ENCODE measurements at places on chromosomes 3 and 15. TPM values are rescaled to one million over a fixed set of nuclear protein-coding genes. Genes with fewer than 3 reads are reported as not detected.

Gene ANKUB1
- total RNA-seq: not detected

DNA sequence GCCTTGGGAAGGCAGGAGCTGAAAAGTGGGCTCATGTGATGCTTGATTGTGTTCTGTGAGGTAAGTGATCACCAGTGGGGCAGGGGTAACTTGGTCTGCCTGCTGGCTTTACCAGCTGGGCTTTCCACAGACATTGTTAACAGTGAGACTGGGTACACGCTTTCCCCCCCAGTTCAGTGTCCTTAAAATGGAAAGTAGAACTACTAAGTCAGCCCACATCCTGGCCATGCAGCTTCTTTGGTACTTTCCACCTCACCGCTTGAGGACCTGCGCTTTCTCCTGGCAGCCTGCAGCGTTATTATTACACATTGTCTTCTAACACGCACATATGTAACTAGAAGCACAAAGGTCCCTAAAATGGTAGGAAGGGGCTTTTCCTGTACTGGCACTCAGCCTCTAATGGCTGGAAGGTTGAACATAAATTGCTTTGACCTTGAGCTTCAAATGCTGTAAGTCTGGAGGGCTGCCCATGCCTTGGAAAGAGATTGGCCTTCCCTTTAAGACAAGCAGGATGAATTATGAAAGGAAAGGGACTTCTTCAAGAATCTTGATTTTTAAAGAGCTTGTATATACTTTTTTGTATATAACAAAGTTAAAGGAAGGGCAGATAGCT is 216.1 kb upstream of the ROPN1 start:
- no peaks in the 10 kb centered on the region for H3K27me3 ChIP-seq
- H3K27ac ChIP-seq: no peak overlapping the region
- DNase-seq: no peak
- H3K4me3 ChIP-seq: no peak overlapping the region
- no peaks in the 10 kb centered on the region for H3K36me3 ChIP-seq

Gene ANKRD34C
- not detected for total RNA-seq

DNA sequence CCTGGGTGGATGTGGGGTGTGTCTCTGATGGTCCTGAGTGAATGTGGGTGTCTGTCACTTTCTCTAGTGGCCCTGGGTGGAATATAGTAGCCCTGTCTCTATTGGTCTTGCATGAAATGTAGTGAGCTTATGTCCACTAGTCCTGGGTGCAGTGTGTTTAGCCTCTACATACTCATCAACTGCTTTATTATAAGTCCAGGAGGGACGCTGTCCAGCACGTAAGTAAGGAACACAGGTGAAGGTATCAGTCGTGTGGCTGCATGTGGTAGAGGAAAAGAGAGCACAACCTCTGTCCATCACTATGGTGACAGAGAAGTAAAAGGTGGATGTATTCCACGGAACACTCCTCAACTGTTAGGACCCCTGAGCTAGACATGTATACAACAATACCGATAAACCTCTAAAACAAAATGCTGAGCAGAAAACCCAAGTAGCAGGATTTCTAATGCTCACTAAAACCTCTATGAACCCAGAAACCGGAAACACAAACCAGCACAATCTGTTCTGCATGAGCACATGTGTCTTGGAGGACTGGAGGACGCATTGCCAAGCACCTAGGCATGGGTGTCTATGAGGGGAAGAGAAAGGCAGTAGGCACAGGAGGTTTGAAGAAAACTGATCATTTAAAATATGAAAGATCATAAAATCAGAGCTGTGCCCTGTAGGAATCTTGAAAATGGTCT is 11.0 kb downstream of the LTF start:
- H3K4me3 ChIP-seq: no peak overlapping the region
- H3K27me3 ChIP-seq: no peaks in the 10 kb centered on the region
- H3K27ac ChIP-seq: no peak overlapping the region

All from kidney (tissue), 22 donors.